ENCODE measurements at places on chromosomes 7 and 10.

- no peak for DNase-seq
These were observed 6.0 kb downstream of the LDB1 start for GRCh38 chr10:102113956-102114857.

- DNase-seq = no peak
These were observed 38.1 kb downstream of the SLC35B4 start for GRCh38 chr7:134278502-134279153.

- no peak for DNase-seq
These were observed 722.2 kb downstream of the PARD3 start for GRCh38 chr10:34092891-34093290.

GRCh38 chr10:129959544-129960480 is 4.3 kb downstream of the EBF3 start:
- DNase-seq = no peak

- DNase-seq = no peak
These were observed 21.3 kb downstream of the TBC1D12 start for GRCh38 chr10:94423627-94424026.

GRCh38 chr10:36604316-36604715 is 521.1 kb upstream of the ANKRD30A start:
- DNase-seq = no peak

DNA sequence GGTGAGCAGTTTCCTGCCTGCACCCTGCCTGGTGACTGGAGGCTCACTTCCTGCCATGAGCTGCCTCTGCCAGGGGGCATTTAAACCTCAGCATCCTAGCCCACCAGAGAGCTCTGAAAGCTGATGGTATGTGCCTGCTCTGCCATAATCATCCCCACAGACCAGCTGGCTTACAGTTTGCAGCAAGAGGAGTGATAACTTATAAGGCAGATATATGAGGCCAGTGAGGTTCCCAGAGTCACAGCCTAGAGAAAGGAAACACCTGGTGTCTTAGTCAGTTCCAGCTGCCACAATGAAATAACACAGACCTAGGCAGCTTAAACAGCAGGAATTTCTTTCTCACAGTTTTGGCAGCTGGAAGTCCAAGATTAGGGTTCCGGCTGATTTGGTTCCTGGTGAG is 232.0 kb downstream of the PAXIP1 start:
- DNase-seq = no peak

DNA sequence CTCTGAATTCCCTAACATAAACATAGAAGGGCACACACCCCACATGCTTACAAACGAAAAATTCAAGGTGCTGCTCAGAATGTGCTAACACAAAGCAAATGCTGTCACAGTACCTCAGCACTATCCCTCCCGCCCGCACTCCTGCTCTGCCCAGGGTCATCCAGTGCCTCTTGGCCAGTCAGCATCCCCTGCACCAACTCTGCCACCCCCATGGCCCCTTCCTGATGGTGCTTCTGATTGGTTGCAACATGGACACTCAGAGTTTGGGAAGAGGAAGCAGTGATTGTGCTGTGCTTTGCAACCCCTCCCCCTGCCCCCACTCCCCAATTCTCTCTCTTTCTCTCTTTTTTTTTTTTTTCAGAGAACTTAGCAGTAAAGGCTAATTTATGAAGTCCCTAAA is 13.8 kb upstream of the LEP start:
- no peak for DNase-seq

GRCh38 chr7:19442016-19442785 is 266.6 kb downstream of the POLR1F start:
- DNase-seq = no peak

GRCh38 chr10:18254086-18254485 is 113.9 kb downstream of the CACNB2 start:
- DNase-seq = no peak

DNA sequence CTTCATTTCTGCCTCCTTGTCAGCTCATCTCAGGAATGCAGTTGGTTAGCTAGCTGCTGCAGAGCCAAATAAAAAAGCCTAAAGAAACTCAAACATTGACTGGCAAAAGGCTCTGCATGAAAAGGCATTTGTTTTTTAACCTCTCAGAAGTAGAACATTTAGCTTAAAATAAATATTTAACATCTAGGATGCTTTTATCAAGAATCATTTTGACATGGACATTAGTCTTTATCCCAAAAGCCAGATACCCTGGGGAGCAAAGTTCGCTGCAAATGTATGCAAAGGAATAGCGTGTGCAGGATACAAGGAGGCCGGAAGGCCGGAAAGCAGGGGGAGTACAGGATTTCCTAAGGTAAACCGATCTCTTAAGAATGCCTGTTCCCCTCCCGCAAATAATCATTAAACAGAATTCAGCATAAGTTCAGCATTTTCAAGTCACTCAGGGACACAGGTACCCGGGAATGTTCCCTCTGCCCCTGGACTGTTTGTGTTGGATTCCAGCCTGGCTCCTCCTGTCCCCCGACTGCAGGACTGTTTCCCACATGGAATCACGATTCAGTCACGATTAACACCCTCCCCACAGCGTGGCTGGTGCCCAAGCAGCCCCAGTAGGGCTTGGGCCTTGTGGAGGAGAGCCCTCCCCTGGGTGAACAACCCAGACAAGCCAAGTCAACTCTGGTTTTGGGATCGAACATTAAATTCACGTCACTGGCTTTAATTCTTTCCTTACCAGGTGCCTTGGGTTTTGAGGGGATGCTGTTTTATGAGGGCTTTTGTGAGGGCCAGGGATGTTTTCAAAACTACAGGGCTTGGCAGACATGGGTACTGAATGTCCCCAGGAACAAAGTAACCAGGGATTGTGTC is 97.8 kb downstream of the HIPK2 start:
- DNase-seq = no peak

- DNase-seq = no peak
These were observed 33.4 kb downstream of the OGDH start for GRCh38 chr7:44639671-44640321.

GRCh38 chr7:157568770-157569584 is 232.2 kb downstream of the DNAJB6 start:
- no peak for DNase-seq

DNA sequence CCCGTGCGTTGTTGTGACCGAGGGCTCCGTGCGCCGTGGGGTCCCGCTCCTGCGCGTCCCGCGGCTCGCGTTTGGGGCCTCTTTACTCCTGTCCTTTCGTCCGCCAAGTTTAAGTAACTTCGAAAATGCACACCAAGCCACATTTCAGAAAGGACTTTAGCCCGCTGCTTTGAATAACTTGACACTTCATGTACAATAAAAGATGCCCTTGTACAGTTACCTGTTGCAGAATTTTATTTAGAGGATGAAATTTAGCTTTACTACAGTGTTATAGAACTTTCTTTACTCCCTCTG is 459 bp downstream of the SUGCT start:
- no peak for DNase-seq

DNA sequence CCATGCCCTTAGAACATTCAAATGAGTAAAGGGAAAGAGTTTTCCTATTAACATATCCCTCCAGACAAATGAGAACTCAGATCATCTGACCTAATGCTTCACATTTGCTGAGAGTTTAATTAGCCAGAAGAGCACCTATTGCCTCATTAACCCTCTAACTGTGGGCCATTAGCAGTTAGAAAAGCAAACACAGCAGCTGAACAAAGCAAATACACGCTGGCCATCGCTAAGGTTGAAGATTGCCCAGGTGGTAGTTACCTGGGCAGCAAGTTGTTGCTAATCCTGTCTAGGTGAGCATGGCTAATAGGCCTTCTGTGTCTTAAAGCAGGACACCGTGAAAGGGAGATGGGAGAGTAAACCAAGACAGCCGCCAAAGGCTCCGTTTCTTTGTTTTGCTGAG is 49.9 kb upstream of the UCN3 start:
- no peak for DNase-seq

DNA sequence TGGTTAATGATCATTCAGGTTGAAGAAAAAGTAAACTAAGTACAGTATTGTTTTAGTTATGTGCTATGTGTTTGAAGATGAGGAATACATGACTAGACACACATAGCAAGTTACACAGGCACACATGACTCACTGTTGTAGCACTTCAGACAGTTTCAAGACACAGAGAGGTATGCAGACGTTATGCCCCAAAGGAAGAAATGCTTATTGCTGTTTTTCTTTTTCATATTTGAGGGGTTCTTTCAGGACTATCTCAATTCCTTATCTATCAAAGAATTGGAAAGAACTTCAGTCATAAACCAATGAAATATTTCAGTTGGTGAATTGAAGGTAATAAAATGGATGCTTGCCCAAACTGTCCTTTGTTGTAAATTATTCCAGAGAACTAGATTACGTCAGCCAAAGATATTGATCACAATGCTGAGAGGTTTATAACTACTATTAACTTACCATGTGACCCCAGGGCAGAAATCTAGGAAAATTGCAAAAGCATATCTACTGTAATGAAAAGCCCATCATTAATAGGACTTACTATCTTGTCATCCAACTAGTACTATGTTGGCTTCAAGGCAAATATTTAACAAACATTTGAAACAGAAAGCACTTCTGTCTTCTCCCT is 61.2 kb upstream of the CAPZA2 start:
- no peak for DNase-seq

DNA sequence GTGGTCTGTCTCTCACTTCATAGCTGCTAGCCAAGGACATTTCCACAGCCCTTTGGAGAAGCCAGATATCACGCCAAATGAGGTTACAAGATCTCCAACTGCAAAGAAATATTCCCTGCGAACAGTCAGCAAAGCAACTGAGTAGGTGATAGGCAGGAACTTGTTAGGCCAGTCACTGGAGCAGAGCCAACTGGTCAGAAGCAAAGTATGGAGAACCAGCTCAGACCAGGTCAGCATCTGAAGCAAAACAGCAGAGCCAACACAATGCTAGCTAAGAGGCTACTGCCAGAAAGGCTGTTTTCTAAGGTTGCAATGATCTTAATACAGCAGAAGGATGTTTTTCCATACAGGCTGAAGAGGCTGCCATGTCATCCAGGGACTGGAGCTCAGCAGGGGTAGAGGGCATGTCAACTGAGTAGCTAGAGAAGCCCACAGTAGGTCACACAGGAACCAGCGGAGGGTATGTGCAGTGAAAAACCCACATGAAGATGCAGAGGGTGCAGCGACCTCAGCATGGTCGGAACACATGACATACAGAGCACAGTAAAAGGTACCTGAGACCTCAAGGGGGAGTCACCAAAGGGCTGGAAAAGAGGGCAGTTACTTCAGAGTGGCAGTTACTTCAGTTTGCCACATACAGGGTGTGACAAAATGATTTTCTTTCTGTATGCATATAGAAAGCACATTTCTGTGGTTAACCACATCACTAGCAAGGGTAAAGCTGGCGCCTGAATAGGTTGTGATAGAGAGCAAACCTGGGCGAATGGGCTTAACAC is 8.9 kb downstream of the SEC31B start:
- DNase-seq = peak; percentile 34

- DNase-seq = no peak
These were observed 77.6 kb downstream of the VPS41 start for GRCh38 chr7:38831259-38831996.

- no peak for DNase-seq
These were observed 4.9 kb upstream of the GRID2IP start for GRCh38 chr7:6556196-6556595.

- no peak for DNase-seq
These were observed 48.3 kb upstream of the FAM171A1 start for GRCh38 chr10:15419279-15419874.

DNA sequence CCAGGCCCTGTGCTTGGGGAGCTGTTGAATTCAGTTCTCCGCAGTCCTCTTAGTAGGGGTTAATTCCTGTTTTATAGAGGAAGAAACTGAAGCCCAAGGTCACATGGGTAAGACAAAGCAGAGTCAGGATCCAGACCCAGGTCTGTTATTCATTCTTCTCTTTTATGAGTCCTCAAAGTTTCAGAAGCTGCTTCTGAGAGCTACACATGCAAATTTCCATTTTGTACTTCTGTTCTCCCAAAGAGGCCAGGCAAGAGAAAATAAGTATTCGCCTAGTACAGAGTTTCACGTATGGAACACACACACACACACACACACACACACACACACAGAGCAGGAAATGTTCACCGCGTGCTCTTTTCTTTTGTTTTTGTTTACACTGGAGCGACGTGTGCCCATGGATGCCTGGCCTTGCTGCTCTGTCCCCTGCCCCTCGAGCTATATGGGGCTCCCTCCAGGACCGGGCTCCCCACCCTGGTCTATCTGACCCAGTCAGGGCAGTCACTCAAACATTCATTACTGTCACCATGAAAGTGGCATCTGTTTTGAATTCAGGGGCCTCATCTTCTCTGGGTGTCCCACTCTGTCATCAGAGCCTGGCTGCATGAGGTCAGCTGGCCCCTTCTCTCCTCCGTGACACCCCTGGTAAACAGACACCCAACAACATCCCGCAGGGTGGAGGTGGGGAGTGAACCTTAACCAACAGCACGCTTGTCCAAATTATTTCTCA is 84.4 kb downstream of the TNS3 start:
- no peak for DNase-seq

- no peak for DNase-seq
These were observed 17.5 kb upstream of the ENO4 start for GRCh38 chr10:116831790-116832189.

GRCh38 chr10:75375838-75376237 is 25.7 kb downstream of the ZNF503 start:
- no peak for DNase-seq

- DNase-seq = no peak
These were observed 107.0 kb upstream of the PARD3 start for GRCh38 chr10:34922138-34922537.

GRCh38 chr10:58431903-58432302 is 46.7 kb downstream of the TFAM start:
- DNase-seq = no peak

DNA sequence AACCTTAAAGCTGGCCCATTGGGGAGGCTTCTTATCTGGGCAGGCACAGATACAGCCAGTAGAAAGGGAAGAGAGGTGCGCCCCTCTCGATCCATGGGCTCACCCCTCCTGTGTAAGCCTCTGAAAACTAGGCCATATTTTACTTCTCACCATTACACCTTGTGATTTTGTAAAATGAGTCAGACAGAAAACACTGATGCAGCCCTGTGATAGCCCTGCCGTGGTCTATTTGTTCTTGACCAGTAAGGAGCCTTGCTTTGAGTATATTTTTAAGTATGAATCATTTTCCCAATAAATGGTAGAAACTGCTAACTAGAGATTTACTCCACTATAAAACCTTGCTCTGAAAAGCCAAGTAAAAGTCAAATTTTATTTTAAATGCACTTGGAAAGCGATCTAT is 329.8 kb upstream of the MBL2 start:
- no peak for DNase-seq

GRCh38 chr7:106070567-106071254 is 41.4 kb downstream of the SYPL1 start:
- DNase-seq = no peak

DNA sequence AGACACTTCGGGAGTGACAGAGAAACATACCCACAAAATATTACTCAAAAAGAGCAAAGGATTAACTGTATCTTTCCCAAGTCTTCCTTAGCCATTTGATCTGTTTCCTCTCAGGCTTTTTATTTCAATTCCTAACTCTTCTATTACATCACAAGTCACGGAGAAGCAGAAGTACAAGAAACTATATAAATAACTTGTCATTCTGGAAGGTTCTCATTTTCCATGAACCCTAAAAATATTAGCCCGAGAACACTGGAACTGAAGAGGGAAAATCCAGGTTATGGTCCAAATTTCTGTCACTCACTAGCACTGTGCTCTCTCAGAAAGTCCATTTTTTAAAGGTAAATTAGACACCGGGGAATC is 98.0 kb downstream of the GRB10 start:
- DNase-seq = no peak

- no peak for DNase-seq
These were observed 237.0 kb upstream of the SEMA3C start for GRCh38 chr7:81155654-81156373.

- no peak for DNase-seq
These were observed 4.8 kb upstream of the MTPAP start for GRCh38 chr10:30353851-30354250.
